Activated T-cell treated with anti-CD3 and anti-CD28 coated beads, Interleukin-2, amount 50 U/mL, for 4 hours (primary cell): ENCODE measurements at places on chromosomes 5 and 9.

DNA sequence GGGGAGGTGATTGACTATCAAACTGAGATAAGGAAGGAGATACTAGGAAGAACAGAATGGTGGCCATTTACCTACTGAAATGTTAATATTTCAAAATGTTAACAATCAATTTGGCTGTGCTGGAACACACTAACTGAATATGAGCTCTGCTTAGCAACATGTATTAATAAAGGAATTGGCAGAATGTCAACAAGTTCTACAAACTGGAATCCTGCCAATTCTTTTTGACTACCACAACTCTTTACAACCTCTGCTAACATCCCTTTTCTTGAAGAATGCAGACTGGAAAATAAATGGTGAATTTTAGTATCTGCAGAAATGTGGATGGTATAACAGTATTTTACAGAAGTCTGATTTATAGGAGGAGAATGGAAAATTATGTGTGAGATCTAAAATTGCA is 446.4 kb downstream of the ISL1 start:
- DNase-seq: no peak

- no peak for DNase-seq
Observed at GRCh38 chr5:23139338-23140171, 286.4 kb upstream of the CDH12 start.

DNA sequence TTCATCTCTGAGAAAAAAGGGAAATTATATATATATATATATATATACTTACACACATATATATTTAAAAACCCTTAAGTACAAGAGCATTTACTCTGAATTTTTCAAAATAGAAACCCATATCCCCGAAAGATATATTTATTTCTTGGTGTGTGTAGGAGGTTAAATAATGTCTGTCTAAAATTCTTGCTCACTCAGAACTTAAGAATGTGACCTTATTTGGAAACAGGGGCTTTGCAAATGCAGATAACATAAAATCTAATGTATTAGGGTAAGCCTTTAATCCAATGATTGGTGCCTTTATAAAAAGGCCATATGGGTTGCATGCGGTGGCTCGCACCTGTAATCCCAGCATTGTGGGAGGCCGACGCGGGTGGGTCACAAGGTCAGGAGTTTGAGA is 517.3 kb upstream of the TLE4 start:
- DNase-seq: no peak

- no peak for DNase-seq
Observed at GRCh38 chr9:39108145-39108544, 179.8 kb downstream of the CNTNAP3 start.

- no peak for DNase-seq
Observed at GRCh38 chr5:133373121-133373870, 239.0 kb downstream of the FSTL4 start.

- peak; percentile 73 for DNase-seq
Observed at GRCh38 chr5:180802325-180803180, at the start of gene MGAT1. Gene MGAT1, minus strand, starts transcription at chr5:180802806. Its CDS starts 9,835 bp downstream, at chr5:180792971.

DNA sequence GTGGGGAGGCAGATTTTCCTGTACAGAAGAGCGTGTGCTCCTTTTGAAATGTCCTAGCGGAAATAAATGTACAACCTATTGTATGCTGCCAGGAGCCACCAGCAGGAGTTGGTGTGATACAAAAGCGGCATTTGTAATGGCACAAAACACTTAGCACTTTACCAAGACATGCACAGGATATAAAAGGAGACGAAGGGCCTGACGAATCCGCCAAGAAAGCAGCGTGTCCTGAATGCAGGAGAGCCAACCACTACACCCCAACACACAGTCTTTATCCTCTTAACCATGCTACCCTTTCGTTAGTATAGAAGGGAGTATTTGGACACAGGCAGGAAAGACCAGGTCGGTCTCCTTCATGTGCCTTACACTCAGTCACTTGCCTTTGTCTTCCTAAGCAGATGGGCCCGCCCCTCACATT is 218.1 kb downstream of the TRIM32 start:
- no peak for DNase-seq

DNA sequence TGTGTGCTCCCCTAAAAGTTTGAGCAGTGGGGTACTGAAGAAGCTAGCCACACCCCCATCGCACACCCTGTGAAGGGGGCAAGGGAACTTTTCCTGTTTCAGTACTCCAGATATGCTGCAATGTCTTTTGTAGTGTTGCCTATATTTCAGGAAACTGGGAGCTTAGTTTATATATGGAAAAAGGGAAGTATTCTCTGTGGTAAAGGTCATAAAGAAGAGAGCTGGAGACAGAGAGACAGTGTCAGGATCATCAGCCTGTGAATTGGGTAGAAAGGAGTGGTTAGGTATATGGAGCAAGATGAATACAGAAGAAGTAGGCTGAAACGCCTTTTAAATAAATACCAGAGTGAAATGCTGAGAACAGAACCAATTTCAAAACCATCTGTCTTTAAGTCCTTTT is 82.2 kb upstream of the C9orf72 start:
- DNase-seq: no peak

DNA sequence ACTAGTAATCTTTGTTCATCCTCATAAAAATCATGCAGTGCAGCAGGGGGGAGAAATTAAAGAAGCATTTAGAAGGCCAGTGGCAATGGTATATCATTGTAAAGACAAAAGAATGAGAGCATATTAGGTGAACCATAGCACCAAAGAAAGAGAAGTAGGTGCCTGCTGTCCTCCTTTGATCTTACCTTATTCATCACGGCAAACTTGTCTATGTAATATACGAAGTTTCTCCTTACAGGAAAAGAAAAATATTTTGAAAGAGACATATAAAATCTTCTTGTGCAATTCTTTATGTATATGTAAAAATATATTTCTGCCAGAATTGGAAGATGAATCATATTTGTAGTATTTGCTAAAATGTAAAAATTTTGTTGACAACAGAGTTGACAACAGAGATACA is 411.3 kb upstream of the ARRDC3 start:
- no peak for DNase-seq

- no peak for DNase-seq
Observed at GRCh38 chr9:98318834-98319478, 63.5 kb upstream of the TBC1D2 start.

DNA sequence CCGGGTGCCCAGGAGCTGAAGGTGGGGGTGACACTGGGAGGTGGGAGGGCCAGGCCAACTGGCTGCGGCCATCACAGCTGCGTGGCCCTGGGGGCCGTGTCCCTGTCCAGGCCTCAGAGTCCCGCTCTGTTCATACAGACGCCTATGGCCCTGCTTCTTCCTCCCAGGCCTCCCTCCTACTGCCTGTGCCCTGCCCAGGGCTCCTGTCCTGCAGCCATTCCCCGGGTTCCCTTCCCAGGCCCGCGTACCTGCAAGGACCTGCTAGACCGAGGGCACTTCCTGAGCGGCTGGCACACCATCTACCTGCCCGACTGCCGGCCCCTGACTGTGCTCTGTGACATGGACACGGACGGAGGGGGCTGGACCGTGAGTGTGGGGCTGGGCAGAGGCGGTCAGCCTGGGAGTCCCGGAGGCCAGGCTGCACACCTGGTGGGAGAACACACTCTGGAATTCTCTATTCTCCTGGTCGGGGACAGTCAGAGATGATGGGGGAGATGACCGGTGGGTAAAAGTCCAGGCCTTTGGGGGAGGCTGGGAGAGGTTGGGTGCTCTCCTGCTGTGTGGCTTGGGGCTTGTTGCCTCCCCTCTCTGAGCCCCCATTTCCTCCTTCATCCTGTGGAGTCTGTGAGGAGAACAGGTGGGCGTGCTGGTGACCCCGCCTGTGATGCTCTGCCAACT is 4.5 kb downstream of the FCN2 start:
- no peak for DNase-seq

DNA sequence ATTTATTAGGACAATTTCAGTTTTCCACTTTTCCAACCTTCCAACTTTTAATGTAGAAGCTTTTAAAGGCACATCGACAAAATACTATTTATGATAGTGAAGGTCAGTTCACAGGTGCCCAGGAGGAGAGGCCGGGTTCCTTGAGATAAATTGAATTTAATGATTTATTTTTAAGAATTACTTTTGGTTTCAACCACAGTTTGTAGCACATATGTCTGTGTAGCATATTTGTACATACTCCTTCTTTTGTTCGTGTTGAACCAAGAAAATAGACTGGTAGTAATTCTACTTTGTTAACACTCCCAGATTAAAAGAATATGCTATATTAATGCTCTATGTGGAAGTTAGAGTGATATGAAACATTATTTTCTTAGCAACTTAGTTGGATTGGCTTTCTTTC is 46.7 kb downstream of the NTRK2 start:
- no peak for DNase-seq

- DNase-seq: no peak
Observed at GRCh38 chr9:131714821-131715220, 25.1 kb downstream of the RAPGEF1 start.

GRCh38 chr5:116441223-116441622 is 133.4 kb downstream of the SEMA6A start:
- no peak for DNase-seq

DNA sequence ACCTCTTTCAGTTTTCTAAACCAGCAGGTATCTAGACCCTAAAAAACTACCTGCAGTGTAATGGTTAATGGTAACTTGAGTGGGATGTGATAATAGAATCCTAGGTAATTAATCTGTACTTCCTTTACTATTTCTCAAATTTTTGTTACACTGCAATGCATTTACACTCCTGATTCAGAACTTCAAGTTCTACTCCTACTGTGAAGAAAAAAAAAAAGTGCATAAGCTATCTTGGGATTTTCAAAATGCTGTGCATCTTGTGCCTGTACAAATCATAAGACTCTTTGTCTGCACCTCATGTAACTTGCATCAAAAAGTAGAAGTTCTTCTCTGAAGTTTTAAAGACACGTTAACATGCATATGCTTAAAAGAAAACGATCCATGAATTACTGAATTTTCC is 554.1 kb downstream of the CETN3 start:
- no peak for DNase-seq

GRCh38 chr5:97726106-97726505 is 543.1 kb upstream of the RIOK2 start:
- no peak for DNase-seq

DNA sequence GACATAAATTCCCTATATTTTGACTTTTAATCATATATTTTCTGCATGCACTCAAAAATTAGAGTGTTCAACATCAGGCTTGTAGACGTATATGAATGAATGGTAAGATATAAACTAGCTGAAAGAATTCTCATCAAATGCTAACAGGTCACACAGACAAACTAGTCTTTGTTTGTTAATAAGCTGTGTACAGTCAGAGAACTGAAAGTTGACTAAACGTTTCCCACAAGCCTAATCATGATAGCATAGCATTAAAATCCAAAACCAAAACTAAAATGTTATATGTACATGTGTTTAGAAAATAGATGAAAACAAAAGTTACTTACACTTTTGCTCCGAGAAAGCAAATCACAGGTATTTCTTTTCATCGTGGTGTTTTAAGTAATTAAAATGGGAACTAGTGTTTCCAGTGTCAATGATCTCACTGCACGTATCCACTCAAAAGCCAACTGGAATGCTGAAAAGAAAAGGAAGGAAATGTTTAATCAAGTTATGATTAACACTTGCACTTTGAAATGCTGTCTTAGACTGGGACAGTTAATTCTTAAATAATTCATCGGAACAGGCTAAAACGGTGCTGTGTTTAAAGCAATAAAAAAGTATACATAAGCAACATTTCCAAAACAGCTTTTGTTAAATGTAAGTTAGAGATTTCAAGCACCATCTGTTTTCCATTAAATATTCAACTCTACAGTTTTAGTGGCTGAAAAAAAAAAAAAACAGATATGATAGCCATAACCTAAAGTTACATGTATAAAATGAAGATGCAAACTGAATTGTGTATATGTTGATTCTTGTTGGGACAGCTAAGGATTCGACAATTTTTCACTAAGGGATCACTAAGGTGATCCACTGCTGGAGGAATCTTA is 291.9 kb upstream of the PDE4D start:
- no peak for DNase-seq

- DNase-seq: no peak
Observed at GRCh38 chr9:88087906-88088305, 50.4 kb downstream of the SPATA31C2 start.

DNA sequence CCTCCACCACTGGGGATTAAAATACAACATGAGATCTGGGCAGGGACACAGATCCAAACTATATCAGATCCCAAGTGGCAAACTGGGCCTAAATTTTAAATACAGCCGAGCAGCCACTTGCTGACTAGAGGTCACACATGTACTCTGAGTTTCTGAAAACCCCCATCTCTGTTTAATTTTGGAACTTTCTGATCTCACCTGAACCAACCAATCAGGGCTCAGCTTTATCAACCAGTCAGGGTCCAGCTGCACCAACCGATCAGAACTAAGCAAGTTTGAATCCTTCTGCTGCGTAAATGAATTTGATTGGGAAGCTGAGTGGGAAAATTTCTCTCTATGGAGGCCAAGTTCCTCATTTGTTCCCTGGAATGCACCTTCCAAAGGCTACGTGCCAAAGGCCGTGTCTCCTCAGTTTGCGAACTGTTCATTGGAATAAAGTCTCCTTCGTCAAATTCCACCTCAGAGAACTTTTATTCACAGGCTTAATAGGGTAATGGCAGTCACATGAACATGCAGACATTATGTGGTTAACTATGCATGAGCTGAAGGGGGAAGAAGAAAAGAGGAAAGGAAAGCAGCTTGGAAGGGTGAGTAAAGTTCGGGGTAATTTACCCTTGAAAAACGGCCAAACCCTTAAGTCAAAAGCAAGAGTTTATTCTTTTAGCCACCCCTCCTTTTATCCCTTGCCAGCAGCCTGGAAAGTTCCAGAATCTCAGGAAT is 3.7 kb downstream of the CD180 start:
- DNase-seq: no peak

DNA sequence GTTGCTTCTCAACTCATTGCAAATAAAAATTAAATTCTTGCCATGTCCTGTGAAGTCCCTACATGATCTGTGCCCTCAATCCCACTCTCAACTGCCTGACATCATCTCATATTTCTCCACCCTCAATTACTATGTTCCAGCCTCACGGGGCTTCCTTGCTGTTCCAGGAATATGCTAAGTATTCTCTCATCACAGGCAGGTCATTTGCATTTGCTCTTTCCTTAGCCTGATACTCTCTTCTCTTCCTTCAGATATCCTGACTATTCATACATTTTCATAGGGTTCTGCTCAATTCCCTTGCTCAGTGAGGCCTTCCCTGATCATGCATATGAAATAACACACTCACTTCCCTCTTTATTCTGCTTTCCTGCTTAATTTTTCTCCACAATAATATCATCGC is 135.1 kb upstream of the DAB2 start:
- DNase-seq: no peak

GRCh38 chr5:74556631-74557595 is 83.6 kb downstream of the ENC1 start:
- no peak for DNase-seq

GRCh38 chr9:32395510-32396216 is 11.2 kb downstream of the ACO1 start:
- no peak for DNase-seq

- no peak for DNase-seq
Observed at GRCh38 chr5:148585988-148586387, 68.3 kb downstream of the HTR4 start.

GRCh38 chr9:93823245-93824072 is 131.7 kb downstream of the BARX1 start:
- no peak for DNase-seq
